Retina (tissue), 1 donor: ENCODE measurements at places on chromosomes 13 and 19.

DNA sequence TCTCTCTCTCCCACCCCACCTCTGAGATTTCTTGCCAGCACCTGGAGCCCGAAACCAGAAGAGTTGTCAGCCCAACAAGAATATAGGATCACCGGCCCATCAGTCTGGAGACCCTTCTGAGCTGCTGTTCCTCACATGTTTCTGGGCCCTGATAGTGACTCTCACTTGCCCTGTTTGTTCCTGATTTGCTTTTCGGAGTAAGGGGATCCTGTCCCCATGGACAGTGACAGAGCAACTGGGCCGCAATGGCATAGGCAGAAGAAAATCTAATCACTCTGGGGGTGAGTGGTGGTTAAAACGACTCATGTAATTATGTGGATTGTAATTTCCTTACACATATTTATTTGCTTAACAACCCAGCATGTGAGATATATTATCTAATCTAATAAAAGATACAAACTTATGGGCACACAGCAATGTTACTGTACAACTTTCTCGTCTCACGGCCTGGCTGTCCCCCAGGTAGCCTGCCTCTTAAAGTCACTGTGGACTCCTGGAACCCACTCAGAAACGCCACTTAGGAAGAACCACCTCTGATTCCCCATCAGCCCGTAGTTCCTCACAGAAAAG, 663 bp upstream of the SMAD9 start:
- DNase-seq, result peak; percentile 63

GRCh38 chr19:14166999-14167575, 30.7 kb upstream of the ASF1B start:
- DNase-seq, result no peak

DNA sequence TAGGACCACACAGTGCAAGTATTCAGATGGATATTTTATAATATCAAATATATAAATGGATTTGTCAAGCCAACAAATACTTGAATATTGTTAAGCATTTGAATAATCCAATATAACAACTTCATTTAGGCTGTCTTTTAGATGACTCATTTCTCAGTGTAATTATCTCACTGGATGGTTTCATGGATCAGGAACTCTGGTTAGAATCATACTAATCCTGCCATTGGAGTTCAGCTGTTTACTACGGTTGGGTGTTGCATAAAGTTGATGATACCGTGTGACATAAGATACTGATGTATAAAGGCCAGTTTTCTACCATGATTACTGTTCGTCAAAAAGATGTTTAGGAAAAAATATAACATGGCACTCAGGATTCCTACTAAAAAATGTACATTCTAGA, 196.3 kb downstream of the TSHZ3 start:
- no peak for DNase-seq

GRCh38 chr13:58946274-58946673, 1217.5 kb downstream of the DIAPH3 start:
- no peak for DNase-seq

GRCh38 chr19:33430674-33431277, 57.3 kb downstream of the CEBPG start:
- peak; percentile 87 for DNase-seq

GRCh38 chr13:108961542-108962125, 332.2 kb downstream of the MYO16 start:
- peak; percentile 65 for DNase-seq

- DNase-seq, result no peak
Measured at GRCh38 chr13:90068658-90069057, 1278.8 kb upstream of the MIR17HG start.

- DNase-seq, result no peak
Measured at GRCh38 chr13:90690458-90691080, 656.9 kb upstream of the MIR17HG start.

DNA sequence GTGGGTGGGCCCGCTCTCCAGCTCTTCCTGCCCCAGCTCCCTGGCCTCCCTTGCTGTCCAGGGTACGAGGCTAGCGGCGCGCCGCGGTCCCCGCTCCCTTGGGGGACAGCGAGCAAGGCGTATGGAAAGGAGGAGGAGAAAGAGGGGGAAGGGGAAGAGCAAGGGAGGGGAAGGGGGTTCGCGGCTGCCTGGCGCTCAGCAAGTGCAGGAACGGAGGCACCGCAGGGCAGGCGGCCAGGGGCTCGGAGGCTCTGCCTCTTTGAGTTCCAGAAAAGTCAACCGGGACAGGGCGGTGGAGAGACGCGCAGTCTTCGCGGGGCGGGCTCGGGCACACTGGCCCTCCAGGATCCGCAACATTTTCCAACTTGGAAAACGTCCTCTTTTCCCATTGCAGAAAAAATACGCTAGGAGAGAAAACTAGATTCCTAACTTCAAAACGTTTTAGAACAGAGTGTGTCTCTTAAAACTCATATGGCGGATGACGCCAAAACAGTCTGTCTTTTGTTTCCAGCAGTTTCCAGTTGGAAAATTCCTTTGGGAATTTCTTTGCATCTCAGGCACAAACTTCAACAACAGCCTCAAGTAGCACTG, 23.1 kb upstream of the TNFRSF19 start:
- peak; percentile 58 for DNase-seq

- DNase-seq, result no peak
Measured at GRCh38 chr19:3798137-3798536, 12.0 kb upstream of the MATK start.

DNA sequence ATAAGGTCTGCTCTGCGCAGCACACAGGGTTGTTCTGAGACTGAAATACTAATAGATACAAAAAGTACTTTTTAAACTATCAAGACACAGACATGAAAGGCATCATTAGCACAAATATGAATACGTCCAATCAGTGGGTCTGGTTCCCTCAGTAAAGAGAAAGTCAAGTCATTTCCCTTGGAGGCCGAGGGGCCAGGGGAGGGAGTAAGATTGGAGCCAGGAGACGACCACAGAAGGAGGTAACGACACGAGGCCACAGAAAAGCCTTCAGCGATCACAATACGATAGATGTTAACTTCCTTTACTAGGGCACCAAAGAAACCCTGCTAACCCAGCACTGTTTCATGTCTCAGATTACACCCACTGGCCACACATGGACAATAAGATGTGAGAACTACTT, 5.3 kb downstream of the CARS2 start:
- no peak for DNase-seq

DNA sequence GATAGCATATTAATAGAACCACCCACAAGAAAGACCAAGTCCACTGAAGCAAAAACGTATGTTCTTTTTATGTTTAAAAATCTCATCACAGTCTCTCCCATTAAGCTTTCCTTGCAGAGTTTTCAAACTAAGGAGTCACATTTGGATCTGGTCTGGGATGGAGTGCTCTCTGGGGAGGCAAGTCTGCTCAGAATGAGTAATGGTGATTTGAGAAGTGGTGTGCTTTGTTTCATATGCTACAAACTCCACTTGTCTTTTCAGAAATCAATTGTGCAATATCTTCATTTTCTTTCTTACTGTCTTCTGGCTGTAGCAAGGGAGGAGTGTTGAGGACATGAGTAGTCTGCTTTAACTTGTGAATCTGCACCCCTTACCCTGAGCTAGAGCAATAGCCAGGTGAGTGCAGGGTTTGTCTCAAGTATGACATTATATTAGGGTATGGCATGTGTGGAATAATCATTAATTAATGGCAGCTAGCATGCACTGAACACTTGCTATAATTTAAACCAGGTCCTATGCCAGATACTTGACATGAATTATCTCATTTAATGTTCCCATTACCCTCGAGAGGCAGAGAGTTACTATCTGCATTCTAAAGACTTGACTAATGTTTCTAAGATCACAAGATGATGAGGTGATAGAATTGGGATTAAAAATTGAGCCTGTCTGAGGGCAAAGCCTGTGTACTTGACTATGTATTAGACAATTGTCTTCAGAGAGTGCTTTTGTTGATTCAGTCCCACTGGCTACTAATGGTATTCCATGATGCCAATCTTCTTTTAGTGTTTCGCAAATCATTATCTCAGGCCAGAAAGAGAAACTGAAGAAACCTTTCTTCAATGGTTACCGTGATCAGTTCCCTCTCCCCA, 171.8 kb downstream of the GPC6 start:
- DNase-seq, result no peak

- DNase-seq, result no peak
Measured at GRCh38 chr19:4622695-4623421, 16.5 kb upstream of the TNFAIP8L1 start.

GRCh38 chr13:108760541-108760940, 131.1 kb downstream of the MYO16 start:
- DNase-seq, result no peak

DNA sequence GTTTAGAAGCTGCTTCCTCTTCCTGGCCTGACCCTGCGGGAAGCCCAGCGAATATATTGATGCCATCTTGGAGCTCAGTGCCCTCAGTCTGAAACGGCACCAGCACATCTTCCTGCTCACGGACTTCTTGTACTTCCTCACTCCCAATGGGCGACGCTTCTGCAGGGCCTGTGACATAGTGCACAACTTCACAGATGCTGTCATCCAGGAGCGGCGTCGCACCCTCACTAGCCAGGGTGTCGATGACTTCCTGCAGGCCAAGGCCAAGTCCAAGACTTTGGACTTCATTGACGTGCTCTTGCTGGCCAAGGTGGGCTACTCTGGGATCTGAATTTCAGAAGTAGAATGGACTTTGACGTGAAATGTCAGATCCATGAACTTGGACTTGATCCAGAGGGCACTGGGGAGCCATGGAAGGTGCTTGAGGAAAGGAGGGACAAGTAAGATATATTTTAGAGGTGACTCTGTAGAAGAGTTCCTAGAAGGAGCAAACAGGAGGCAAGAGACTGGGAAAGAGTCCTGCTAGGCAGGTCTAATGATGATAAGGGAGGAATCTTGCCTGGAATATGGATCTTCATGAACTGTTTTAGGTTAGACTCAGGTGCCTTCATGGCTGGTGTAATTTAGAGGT, 38.4 kb upstream of the CYP4F8 start:
- DNase-seq, result no peak

GRCh38 chr13:45289936-45290563, 50.9 kb downstream of the TPT1 start:
- DNase-seq, result no peak

DNA sequence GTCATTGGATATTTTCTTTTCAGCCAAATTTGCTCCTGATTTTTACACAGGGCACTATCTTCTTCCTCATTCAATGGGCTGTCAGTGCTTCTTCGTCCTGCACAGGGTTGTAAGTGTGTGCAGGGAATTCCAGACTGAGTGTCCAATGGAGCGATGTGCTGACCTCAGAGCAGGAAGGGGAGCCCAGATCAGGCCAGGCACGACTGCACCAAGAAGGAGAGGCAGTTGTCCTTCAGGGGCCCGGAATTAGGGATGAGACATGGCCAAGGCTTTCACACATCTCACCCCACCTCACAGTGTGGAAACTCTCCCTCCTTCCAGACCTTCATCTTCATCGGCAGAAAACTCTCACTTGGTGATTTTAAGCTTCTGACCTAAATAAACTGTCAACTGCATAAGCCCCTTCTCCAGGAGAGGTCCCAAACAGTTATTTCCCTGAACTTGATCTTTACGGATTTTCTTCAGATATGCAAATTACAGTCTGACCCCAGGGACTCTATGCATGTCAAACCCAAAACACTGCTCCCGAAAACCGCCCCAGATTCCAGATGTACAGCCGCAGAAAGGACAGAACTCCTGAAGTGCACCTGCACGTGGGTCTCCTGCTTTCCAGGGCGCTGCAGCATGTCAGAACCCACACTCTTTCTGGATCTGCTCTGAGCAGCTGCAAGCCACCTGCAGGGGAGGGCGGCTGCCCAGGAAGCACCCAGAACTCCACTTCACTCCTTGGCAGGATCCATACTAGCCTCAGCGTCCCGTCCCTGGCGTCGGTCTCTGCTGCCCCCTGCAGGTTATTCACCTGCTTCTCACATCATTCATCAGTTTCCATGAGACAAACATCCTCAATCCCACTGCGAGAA, 625 bp upstream of the ZNF20 start:
- peak; percentile 88 for DNase-seq

DNA sequence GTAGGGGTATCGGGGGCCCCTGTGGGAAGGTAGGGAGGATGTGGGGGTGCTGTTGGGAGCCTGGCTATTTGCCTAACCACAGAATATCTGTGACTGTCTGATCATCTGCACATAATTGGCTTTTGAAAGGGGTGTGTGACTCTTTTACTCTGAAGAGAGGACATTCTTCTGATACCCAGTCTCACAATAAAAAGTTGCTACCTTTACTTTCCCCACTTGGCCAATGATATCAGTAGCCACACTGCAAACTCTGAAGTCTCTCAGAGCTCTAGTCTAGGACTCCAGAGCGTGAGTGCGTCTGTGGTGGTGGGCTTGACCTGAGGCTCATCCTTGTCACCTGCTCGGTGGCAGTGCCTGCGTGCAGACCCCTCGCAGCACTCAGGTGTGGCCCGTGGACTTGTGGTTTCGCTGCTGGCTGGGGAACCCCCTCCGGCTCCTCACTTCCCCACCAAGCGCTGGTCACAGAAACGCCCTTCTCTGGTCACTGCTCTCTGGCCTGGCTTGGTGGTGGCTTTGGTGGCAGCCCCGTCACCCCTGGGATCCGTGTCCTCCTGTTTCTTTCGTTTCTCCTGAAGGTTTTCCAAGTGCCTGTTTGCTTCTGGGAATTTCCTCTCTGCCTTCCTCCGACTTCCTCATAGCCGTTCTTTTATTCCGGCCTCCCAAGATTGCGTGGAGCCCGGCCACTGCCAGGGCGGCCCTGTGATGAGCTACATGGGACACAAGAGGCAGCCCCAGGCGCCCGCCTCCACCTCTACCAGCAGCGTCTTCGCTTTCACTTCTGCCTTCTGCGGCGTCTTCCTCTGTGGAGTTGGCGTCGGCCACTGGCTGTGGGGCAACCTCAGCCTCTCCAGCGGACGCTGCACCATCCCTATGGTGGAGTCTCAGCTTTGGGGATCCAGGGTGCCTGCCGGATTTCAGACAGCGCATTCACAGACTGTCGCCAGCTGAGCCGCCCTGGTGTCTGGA, 78.0 kb downstream of the ATP11A start:
- no peak for DNase-seq

DNA sequence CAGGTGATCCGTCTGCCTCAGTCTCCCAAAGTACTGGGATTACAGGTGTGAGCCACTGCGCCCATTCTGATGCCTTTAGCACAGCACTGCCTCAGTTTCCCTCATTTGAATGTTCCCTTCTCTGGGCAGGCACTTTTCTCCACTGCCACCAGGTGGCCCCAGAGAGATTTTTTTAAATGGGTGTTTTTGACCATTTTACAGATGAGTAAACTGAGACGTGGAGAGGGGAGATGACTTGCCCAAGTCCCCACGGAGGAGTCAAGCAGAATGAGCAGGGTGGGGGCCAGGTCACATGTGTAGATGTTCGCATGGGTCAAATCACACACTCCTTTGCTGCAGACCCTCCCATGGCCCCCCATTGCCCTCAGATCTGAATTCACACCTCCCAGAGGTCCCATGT, 3.2 kb upstream of the PDE4C start:
- no peak for DNase-seq
